Effector memory CD8-positive, alpha-beta T cell (primary cell): ENCODE measurements at places on chromosomes 1 and 21.

GRCh38 chr1:32073299-32074229 is 825 bp downstream of the TMEM39B start:
- peak overlapping the region; percentile 89 for H3K4me3 ChIP-seq
- peaks cover 23% of the 10 kb centered on the region for H3K4me1 ChIP-seq
- H3K36me3 ChIP-seq = peaks cover 28% of the 10 kb centered on the region
- H3K27ac ChIP-seq = peak overlapping the region; percentile 91

DNA sequence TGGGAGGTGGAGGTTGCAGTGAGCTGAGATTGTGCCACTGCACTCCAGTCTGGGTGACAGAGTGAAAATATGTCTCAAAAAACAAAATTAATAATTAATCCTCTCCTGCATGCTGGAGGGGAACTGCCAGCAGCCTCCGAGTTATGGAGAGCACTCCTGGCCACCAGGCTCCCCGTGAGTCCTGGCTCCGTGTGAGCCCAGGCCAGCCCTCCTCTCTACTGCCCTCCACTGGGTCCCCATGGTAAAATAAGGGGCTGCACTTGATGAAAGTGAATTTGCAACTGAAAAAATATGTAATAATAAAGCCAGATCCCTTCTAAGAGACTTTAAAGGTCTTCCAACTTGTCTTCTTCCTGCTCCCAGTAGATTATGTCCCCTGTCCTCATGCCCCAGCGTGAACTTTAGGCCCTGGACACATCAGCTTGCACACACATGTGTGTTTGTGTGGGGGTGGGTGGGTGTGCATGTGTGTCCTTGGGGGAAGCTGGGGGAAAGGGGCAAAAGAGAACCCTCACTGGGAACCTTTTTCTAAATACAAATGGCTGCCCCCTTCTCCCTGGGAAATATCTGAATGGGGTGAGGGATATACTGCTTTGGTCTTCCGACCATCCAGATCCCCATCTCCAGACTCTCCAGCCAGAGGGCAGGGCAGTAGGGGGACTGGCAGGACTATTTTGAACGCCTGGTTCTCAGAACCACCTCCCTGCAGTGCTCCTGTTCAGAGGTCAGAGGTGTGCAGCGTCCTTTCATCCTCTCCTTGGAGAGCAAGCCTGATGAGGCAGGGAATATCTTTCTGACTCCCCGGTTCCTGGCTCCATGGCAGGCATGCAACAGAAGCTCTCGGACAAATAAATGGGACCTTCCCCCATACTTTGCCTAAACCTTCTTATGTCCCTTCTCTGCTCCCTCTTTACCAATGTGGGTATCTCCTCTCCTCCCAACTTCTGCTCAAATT is 26.2 kb downstream of the NEK2 start:
- no peak overlapping the region for H3K4me3 ChIP-seq
- no peaks in the 10 kb centered on the region for H3K36me3 ChIP-seq
- no peak for DNase-seq
- no peaks in the 10 kb centered on the region for H3K27me3 ChIP-seq
- peaks cover 2% of the 10 kb centered on the region for H3K4me1 ChIP-seq

DNA sequence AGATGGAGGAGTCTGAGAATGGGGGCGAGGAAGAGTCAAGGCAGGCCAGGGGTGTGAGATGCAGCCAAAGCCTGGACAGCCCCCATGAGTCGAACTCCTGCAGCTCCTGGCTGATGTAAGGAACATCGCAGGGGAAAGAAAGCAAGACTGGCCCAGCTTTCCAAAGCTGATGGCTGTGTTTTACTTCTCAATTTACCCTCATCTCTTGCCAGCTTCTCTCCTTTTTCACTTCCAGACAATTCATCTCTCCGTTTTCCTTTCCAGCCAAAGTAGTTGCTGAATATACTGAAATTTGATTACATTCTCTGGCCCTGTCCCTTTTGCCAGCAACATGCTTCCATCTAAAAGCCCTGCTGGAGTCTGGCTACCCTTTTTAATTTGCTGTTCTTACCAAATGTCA is 40.0 kb upstream of the UBE2U start:
- no peak overlapping the region for H3K4me3 ChIP-seq
- no peak overlapping the region for H3K27ac ChIP-seq
- H3K36me3 ChIP-seq = no peaks in the 10 kb centered on the region
- H3K27me3 ChIP-seq = peaks cover 24% of the 10 kb centered on the region

- H3K4me1 ChIP-seq = peaks cover 2% of the 10 kb centered on the region
- no peak overlapping the region for H3K27ac ChIP-seq
- no peak overlapping the region for H3K4me3 ChIP-seq
- H3K36me3 ChIP-seq = no peaks in the 10 kb centered on the region
These were observed 90.0 kb downstream of the VWA5B1 start for GRCh38 chr1:20380616-20381035.

GRCh38 chr1:7299994-7300393 is 471.1 kb upstream of the VAMP3 start:
- no peaks in the 10 kb centered on the region for H3K36me3 ChIP-seq
- H3K27me3 ChIP-seq = peaks cover 38% of the 10 kb centered on the region
- no peak overlapping the region for H3K27ac ChIP-seq
- no peak overlapping the region for H3K4me3 ChIP-seq
- no peaks in the 10 kb centered on the region for H3K4me1 ChIP-seq
- no peak for DNase-seq

- DNase-seq = no peak
- no peak overlapping the region for H3K4me3 ChIP-seq
- H3K27me3 ChIP-seq = peaks cover 7% of the 10 kb centered on the region
- H3K36me3 ChIP-seq = no peaks in the 10 kb centered on the region
- H3K4me1 ChIP-seq = no peaks in the 10 kb centered on the region
- no peak overlapping the region for H3K27ac ChIP-seq
These were observed 170.4 kb downstream of the PTPRC start for GRCh38 chr1:198809247-198809646.

DNA sequence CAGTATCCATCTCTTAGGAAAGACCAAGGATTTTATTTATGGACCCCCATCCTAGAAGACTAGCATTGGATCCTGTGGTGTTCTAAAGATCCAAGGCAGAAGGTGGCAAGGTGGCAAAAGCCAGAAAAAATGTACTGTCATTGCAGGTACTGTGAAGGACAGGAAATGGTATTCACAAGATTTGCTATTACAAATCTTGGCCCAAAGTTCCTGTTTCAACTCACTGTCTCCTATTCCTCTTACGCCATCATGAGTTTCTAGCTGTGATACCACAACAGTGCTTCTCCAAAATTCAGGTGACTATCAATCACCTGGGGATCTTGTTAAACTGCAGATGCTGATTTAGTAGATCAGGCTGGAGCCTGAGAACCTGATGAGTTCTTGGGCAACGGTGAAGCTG is 21.4 kb downstream of the ACP6 start:
- H3K4me1 ChIP-seq = peaks cover 37% of the 10 kb centered on the region
- no peak for DNase-seq
- no peaks in the 10 kb centered on the region for H3K36me3 ChIP-seq

- H3K36me3 ChIP-seq = peaks cover 3% of the 10 kb centered on the region
- no peak overlapping the region for H3K27ac ChIP-seq
- H3K27me3 ChIP-seq = peaks cover 8% of the 10 kb centered on the region
- H3K4me1 ChIP-seq = peaks cover 22% of the 10 kb centered on the region
These were observed 80.3 kb downstream of the RGL1 start for GRCh38 chr1:183885142-183885735.

- no peak for DNase-seq
- no peaks in the 10 kb centered on the region for H3K4me1 ChIP-seq
- no peak overlapping the region for H3K4me3 ChIP-seq
- H3K36me3 ChIP-seq = no peaks in the 10 kb centered on the region
These were observed 390.2 kb downstream of the USH2A start for GRCh38 chr1:216032961-216033614.

DNA sequence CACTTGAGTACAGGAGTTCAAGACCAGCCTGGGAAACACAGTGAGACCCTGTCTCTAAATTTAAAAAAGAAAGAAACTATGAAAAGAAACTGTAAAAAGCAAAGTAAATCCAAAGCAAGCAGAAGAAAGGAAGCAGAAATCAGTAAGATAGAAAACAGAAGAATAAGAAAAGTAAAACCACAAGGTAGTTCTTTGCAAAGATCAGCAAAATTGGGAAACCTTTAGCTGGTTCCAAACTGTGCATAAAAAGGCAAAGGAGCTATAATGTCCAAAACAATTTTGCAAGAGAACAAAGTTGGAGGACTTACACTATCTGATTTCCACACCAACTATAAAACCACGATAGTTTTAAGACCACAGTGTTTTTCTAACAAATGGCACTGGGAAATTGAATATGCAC is 218.8 kb downstream of the RPS6KC1 start:
- DNase-seq = no peak
- H3K27ac ChIP-seq = no peak overlapping the region
- no peaks in the 10 kb centered on the region for H3K27me3 ChIP-seq
- H3K36me3 ChIP-seq = no peaks in the 10 kb centered on the region
- no peaks in the 10 kb centered on the region for H3K4me1 ChIP-seq

DNA sequence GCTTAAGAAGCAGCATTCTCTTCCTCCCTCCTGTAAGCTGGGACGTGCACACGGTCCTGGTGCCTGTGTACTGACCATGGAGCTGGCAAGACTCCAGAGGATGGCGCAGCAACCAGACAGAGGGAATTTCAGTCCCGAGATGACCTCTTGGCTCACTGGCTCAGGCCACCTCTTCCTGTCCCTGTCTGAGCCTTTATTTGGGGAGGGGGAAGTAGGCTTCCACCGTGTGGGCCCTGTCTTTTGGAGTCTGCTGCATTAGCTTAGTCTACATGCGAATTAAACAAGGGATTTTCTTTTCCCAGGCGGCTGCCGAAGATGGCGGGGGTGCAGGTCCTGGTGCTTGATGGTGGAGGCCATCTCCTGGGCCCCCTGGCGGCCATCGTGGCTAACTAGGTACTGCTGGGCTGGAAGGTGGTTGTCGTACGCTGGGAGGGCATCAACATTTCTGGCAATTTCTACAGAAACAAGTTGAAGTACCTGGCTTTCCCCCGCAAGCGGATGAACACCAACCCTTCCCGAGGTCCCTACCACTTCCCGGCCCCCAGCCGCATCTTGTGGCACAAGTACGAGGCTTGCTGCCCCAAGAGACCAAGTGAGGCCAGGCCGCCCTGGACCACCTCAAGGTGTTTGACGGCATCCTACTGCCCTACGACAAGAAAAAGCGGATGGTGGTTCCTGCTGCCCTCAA is 10.2 kb downstream of the IL24 start:
- no peak for DNase-seq
- H3K4me1 ChIP-seq = peaks cover 64% of the 10 kb centered on the region
- peak overlapping the region; percentile 21 for H3K4me3 ChIP-seq
- H3K27ac ChIP-seq = peak overlapping the region; percentile 70
- peaks cover 62% of the 10 kb centered on the region for H3K36me3 ChIP-seq
- no peaks in the 10 kb centered on the region for H3K27me3 ChIP-seq

GRCh38 chr1:114833421-114833820 is 21.2 kb upstream of the SYCP1 start:
- H3K36me3 ChIP-seq = no peaks in the 10 kb centered on the region
- peaks cover 22% of the 10 kb centered on the region for H3K27me3 ChIP-seq
- no peak overlapping the region for H3K4me3 ChIP-seq

- H3K27ac ChIP-seq = no peak overlapping the region
- H3K27me3 ChIP-seq = no peaks in the 10 kb centered on the region
- peaks cover 19% of the 10 kb centered on the region for H3K4me1 ChIP-seq
- peak; percentile 93 for DNase-seq
- H3K36me3 ChIP-seq = peaks cover 7% of the 10 kb centered on the region
- no peak overlapping the region for H3K4me3 ChIP-seq
These were observed 427 bp downstream of the CKS1B start for GRCh38 chr1:154974808-154975408.

GRCh38 chr1:99438656-99439230 is 174.5 kb downstream of the PLPPR4 start:
- DNase-seq = no peak
- no peaks in the 10 kb centered on the region for H3K36me3 ChIP-seq
- H3K27ac ChIP-seq = no peak overlapping the region
- no peak overlapping the region for H3K4me3 ChIP-seq
- H3K27me3 ChIP-seq = no peaks in the 10 kb centered on the region

- H3K27me3 ChIP-seq = peaks cover 56% of the 10 kb centered on the region
- H3K36me3 ChIP-seq = no peaks in the 10 kb centered on the region
- DNase-seq = no peak
- no peak overlapping the region for H3K27ac ChIP-seq
These were observed 9.4 kb upstream of the S100A8 start for GRCh38 chr1:153400244-153400643.

- H3K4me1 ChIP-seq = peaks cover 5% of the 10 kb centered on the region
- H3K27me3 ChIP-seq = peaks cover 58% of the 10 kb centered on the region
- no peak for DNase-seq
These were observed 162.7 kb upstream of the COL6A1 start for GRCh38 chr21:45818904-45819285.

DNA sequence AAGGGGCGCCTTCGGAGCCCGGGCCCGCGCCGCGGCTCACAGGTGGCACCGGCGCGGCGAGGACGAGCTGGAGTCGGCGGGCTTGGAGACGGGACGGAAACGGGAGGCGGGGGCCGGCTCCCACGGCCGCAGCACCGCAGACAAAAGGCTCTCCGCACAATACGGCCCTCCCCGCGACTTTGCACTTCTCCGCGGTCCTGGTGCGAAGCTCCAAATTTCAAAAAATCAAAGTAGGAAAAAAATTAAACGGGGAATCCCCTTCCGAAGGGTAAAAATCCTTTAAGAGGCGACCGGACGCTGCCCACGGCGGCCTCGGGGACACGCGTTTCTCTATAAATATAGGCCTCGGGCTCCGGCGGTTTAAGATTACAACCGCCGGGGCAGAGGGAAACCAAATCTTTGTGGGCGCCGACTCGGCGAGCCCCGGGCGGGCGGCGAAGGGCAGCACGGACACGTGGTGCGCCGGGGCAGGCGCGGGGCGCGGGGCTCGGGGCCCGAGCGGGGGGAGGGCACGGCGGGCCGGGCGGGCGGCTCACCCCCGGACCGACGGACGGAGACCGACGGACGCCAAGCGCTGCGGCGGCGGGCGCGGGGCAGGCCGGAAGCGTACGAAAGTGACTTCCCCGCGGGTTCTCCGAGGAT is 453 bp downstream of the PABPC4 start:
- H3K4me1 ChIP-seq = peaks cover 23% of the 10 kb centered on the region
- peaks cover 43% of the 10 kb centered on the region for H3K36me3 ChIP-seq
